Small intestine (tissue), 16 donors: ENCODE measurements at places on chromosomes 6 and 20. TPM values are rescaled to one million over a fixed set of nuclear protein-coding genes. Genes with fewer than 3 reads are reported as not detected.
A peak's percentile ranks its signal among the peaks of the same experiment; 100 is the strongest.

GRCh38 chr6:137387096-137387764 is 107.0 kb downstream of the OLIG3 start:
- H3K27ac ChIP-seq, result no peak overlapping the region
- peak; percentile 29 for DNase-seq
- no peak overlapping the region for H3K4me3 ChIP-seq
- H3K4me1 ChIP-seq, result peaks cover 3% of the 10 kb centered on the region
- no peaks in the 10 kb centered on the region for H3K36me3 ChIP-seq

- H3K4me3 ChIP-seq, result no peak overlapping the region
- H3K27me3 ChIP-seq, result no peaks in the 10 kb centered on the region
- H3K4me1 ChIP-seq, result no peaks in the 10 kb centered on the region
- no peak for DNase-seq
- H3K36me3 ChIP-seq, result peaks cover 83% of the 10 kb centered on the region
Observed at GRCh38 chr6:3281631-3282475, 23.1 kb downstream of the PSMG4 start.

DNA sequence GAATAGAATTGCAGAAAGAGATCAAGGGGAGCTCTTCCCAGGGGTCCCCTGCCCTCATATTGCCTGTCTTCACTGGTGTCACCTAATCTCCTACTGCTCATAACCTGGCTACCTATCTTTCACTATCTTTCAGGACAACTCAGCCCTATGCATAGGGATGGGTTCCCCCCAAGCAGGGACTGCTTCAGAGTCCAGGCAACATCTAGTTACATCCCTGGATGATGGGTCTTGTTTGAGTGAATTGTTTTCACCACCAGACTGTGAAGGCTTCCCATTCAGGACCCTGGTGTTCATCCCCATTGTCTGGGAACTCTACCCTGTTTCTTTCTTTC is 850 bp upstream of the HECA start:
- H3K36me3 ChIP-seq, result no peaks in the 10 kb centered on the region
- H3K4me3 ChIP-seq, result no peak overlapping the region
- no peak for DNase-seq
- peak overlapping the region; percentile 62 for H3K27ac ChIP-seq
- no peaks in the 10 kb centered on the region for H3K27me3 ChIP-seq

GRCh38 chr6:89655122-89655521 is 16.6 kb upstream of the LYRM2 start:
- H3K4me3 ChIP-seq, result no peak overlapping the region
- DNase-seq, result no peak
- no peaks in the 10 kb centered on the region for H3K27me3 ChIP-seq
- H3K4me1 ChIP-seq, result no peaks in the 10 kb centered on the region

GRCh38 chr20:37574199-37574890 is 46.7 kb upstream of the BLCAP start:
- no peaks in the 10 kb centered on the region for H3K4me1 ChIP-seq
- no peak for DNase-seq
- no peaks in the 10 kb centered on the region for H3K36me3 ChIP-seq

- peaks cover under 1% of the 10 kb centered on the region for H3K27me3 ChIP-seq
- H3K4me3 ChIP-seq, result no peak overlapping the region
- no peak for DNase-seq
- H3K36me3 ChIP-seq, result no peaks in the 10 kb centered on the region
- no peak overlapping the region for H3K27ac ChIP-seq
Observed at GRCh38 chr6:29597184-29597583, 12.3 kb downstream of the OR2H2 start.

DNA sequence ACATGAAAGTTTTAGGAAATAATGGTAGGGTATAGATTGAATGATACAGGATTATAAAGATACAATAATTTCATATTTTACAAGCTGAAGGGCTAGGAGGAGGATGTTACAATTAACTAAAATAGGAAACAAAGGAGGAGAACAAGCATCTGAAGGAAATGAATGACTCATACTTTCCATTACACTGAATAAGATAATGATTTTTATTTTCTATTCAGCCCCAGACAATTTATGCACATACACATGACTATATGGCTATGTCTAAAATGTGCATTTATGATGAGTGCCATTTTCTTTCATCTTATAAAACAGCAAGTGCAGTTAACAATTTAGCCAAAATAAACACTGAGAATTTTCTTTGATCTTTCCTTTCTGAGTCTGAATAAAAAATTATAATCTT is 994.6 kb upstream of the ADGRB3 start:
- H3K36me3 ChIP-seq, result no peaks in the 10 kb centered on the region
- no peaks in the 10 kb centered on the region for H3K27me3 ChIP-seq
- no peaks in the 10 kb centered on the region for H3K4me1 ChIP-seq

The NFATC2 gene
- 19.4 TPM for polyA plus RNA-seq
